ENCODE measurements at places on chromosomes 13 and 19.

- DNase-seq, result no peak
Observed at GRCh38 chr19:4030981-4031380, 23.4 kb downstream of the PIAS4 start.

GRCh38 chr13:24900507-24900906 is 136.5 kb downstream of the RNF17 start:
- DNase-seq, result no peak

DNA sequence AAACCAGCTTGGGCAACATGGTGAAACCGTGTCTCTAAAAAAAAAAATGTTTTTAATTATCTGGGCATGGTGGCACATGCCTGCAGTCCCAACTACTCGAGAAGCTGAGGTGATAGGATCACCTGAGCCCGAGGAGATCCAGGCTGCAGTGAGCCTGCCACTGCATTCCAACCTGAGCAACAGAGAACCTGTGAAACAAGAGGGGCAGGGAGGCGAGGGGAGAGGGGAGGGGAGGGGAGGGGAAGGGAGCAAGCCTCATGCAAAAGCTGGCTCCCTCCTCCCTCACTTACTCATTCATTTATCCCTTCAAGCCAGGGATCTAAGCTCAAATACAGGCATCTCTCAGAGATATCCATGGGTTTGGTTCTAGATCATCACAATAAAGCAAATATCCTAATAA is 8.9 kb downstream of the ATP7B start:
- no peak for DNase-seq

- peak; percentile 15 for DNase-seq
Observed at GRCh38 chr13:41457589-41458186, 338 bp downstream of the RGCC start.

DNA sequence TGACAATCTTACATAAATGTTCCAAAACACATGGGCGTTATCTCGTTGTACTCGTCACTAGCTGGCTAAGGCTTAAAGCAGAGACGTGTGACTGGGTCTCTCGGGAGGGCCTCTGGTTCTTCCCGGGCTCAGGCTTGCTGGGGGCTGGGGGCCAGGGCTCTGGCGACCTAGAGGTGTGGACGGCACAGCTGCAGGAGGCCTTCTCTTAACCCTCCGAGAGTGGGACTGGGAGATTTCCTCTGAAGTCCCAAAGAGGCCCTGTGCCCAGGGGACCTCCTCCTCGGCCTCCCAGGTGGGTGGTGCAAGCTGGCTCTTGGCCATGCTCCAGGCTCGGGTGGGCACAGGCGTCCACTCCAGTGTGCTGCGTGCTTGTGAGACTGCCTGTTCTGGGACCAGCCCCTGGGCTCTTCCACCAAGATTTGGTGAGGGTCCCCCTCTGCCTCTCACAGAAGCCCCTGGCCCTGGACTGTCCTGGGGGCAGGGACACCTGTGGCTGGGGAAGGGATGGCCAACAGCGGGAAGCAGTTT is 2.2 kb downstream of the CAPS start:
- no peak for DNase-seq

- no peak for DNase-seq
Observed at GRCh38 chr13:36788276-36788675, 30.7 kb upstream of the RFXAP start.

GRCh38 chr13:94199135-94199534 is 280.3 kb downstream of the DCT start:
- DNase-seq, result no peak

DNA sequence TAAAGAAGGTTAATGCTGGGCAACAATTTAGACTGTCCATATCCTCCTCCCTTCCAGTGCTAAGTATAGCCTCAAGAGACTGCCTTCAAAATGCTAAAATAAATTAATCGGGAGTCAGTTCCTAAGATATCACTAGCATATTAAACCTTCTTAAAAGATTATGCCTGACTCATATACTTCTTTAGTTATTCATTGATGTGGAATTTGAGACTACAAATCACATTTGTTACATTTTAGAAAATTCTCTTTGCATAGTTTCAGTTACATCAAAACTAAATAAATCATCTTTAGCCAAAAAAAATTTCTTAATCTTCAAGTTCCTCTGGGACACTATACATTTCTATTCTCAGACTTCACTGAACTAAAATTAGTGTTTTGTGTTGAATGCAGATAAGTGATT is 769.1 kb downstream of the PCDH9 start:
- no peak for DNase-seq

- DNase-seq, result no peak
Observed at GRCh38 chr13:21429211-21429610, 29.9 kb downstream of the ZDHHC20 start.

- peak; percentile 79 for DNase-seq
Observed at GRCh38 chr19:43780706-43781525, at the start of gene KCNN4. Gene KCNN4, minus strand, starts transcription at chr19:43780973. Its CDS starts 112 bp downstream, at chr19:43780861.

GRCh38 chr13:36778083-36778671 is 40.8 kb upstream of the RFXAP start:
- DNase-seq, result no peak

- DNase-seq, result no peak
Observed at GRCh38 chr13:50334944-50335343, 319.7 kb downstream of the KCNRG start.

GRCh38 chr19:34179066-34179465 is 6.8 kb downstream of the LSM14A start:
- DNase-seq, result no peak

DNA sequence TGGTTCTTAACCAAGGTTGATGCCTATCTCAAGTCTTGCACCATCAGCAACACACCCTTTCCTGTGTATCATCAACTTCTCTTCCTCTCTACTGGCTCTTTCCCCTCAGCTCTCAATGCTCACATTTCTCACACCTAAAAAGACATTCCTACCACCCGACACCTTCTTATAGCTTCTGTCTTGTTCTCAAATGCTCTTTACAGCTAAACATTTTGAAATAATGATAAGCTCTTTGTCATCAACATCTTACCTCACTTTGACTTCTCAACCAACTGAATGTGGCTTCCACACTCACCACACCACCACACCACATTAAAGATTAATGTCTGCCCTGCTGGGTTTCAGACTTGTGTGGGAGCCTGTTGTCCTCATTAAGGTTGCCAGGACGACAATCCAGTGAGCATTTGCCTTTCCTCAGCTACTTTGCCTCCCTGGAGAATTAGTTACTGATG is 67.8 kb downstream of the RXFP2 start:
- DNase-seq, result peak; percentile 10

DNA sequence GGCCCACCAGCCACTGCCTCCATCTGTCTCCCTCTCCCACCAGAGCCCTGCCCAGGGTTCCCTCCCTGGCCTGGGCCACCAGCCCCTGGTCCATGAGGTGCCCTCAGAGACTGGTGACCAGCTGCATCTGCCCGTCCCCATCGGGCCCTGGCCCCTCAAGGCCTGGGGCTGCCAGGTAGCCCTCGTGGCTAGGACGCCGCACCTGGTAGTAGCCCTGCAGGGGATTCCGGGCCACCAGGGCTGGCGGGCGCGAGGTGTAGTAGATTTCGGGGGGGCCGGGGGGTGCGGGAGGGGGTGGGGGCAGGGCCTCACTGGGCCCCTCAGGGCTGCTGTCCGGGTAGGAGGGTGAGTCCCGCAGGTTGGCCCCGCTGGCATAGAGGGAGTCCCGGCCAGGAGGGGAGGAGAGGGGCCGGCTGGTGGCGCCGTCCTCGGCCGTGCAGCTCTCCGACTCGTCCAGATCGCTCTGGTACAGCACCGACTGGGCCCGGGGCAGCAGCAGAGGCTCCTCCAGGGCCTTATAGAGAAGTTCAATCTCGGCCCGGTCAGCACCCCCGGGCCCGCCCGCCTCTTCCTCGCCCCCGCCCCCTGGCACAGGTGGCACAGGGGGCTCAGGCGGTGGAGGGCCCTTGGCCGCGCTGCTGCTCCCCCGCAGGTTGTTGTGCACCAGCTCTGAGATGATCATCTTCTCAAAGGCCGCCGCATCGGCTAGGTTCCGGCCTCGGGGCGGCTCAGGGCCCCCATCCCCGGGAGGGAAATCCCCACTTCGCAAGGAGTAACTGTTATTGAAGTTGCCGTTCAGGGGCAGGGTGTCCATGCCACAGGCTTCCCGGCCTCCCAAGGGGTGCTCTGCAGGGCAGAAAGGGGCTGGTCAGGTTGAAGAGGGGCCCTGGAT is 14.6 kb upstream of the ASF1B start:
- no peak for DNase-seq

DNA sequence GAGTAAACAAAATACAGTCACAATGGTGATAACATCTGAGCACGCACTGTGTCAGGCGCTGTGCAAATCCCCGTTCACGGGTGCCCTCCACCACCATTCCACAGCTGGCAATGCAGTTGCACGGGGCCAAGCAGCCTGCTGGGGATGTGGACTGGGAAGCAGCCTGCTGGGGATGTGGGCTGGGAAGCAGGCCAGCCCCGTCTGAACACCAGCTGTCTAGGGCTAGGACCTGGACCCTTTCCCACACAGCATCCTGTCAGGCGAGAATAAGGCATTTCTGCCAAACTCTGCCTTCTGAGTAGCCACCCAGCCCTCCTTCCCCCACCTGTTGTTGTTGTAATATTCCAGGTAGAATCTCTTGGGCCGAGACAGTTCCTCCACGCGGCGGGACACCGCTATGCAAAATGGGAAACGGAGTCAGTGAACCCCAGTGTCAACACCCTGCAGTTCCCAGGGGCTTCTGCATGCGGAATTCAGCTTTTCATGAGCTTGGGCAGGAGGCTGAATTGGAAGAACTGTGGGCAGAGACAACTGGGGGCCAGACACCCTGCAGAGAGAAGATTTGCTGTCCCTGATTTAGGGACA is 27.8 kb upstream of the MIER2 start:
- DNase-seq, result no peak

GRCh38 chr19:33311326-33311682 is 9.0 kb upstream of the CEBPA start:
- peak; percentile 31 for DNase-seq

DNA sequence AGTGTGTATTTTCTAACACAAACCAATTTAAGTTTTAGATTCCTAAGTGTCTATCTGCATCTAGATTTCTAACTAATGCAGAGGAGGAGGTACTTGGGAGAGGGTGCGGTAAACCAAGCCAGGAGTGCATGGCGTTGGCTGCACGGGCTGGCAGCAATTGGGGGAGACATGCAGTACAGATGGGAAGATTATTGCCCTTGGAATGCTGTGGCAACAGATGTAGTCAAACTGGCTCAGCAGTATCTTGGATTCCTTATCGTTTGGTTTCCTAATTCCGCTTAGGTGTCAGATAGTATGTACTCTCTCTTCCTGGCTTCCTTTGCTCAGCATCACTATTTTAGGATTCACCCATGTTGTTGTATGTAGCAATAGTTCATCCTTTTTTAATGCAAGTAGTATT is 29.4 kb upstream of the STK24 start:
- no peak for DNase-seq

DNA sequence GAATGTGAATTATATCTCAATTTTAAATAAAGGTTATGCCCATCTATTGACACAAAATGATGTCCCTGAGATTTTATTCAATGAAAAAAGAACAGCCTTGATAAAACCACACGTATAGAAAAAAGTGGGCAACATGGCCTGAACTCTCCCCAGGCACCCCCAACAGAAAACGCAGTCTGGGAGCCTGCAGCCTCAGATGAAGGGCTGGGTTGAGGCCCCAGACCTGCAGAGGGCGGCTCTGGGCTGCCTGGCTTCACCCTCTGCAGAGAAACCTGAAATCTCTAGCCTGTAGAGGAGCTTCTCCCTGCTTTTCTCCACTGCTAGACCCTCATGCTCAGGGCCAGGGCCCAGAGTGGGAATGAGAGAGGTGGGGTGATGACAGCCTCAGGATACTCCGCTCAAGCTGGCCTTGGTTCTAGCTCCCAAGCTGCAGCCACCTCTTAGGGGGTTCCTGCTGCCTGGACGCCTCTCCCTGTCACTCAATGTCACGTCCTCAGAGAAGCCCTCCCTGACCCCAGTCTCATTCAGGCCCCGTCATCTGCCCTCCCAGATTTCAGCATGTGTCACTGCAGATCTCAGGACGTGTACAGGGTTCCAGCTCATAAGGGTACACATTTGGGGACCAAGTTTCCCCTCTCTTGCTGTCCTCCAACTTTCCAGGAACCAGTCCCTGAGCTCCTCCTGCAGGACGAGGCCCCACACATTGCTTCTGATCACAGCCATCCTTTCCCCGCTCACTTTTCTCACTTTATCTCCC is 1.8 kb downstream of the MBD3 start:
- peak; percentile 48 for DNase-seq

GRCh38 chr19:7159105-7159933 is 89.8 kb downstream of the ZNF557 start:
- DNase-seq, result no peak

GRCh38 chr13:94119360-94119936 is 360.0 kb downstream of the DCT start:
- DNase-seq, result no peak

- DNase-seq, result peak; percentile 32
Observed at GRCh38 chr13:50512474-50513299, 330.8 kb downstream of the DLEU7 start.

DNA sequence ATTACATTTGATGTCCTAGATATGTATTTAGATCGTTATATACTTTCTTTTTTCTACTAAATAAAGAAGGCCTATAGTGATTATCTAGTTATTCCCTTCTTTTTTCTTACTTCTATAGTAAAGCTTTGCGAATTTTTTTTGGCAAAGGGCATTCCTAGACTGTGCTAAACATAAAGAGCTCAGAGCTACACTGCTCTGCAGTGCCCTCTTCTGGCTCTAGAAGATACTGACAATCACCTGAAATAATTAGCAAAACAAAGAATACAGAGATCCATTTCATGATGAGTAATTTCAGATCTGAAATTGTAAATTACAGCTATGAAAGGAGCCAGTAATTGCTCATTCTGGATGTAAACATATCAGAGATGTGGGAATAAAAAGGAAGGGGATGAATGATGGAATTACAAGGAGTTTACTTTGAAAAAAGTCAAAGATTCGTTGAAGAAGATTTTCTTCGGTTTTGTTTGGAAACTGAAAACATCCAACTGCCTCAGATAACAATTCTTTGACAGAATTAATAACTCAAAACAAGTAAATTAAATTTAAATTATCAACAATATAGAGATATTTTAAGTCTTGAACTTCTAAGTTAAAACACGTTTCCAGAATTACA is 288.5 kb downstream of the NALCN start:
- DNase-seq, result peak; percentile 31

GRCh38 chr19:51431124-51431523 is 13.7 kb upstream of the SIGLEC10 start:
- no peak for DNase-seq

- DNase-seq, result no peak
Observed at GRCh38 chr13:110322126-110322827, 15.2 kb downstream of the COL4A2 start.

- no peak for DNase-seq
Observed at GRCh38 chr13:113168211-113168610, 9.8 kb downstream of the PROZ start.

Measured in activated CD4-positive, alpha-beta T cell treated with anti-CD3 and anti-CD28 coated beads, Interleukin-2, Interleukin-4, amounts not matched to agents 100 ng/mL and 50 ng/mL, durations not matched to agents 16 hours and 8 hours (primary cell).